ENCODE measurements at places on chromosomes 2 and 18. TPM values are rescaled to one million over a fixed set of nuclear protein-coding genes. Genes with fewer than 3 reads are reported as not detected.

DNA sequence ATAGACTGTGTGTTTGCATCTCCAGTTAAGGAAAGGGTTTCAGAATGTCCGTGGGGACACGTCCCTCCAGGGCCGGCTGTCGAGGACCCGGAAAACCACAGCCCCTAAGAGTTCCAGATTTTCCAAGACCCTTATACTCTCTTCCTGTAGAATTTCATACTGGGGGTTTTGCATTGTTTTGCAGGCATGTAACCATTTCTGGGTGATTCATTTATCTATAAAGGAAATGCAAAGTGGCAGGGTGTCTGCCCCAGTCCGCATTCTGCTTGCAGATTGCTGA lies 8.5 kb downstream of the SP9 start:
- no peak for DNase-seq

DNA sequence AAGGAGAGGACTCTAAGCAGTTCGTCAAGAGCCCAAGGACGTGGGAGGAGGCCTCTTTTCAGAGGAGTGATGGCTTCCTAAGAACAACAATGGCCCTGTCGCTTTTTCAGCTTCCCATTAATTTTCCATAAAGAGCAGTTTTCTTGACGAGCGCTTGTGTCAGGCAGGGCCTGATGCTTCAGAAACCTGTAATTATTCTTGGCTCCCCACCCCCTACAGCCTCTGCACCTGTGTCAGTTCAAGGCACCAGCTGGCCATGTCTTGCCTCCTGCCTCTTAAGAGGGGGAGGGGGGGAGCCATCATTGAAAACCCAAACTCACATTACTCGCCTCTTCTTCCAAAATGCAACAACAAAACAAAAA lies 32.3 kb downstream of the KLF7 start:
- DNase-seq, result no peak

DNA sequence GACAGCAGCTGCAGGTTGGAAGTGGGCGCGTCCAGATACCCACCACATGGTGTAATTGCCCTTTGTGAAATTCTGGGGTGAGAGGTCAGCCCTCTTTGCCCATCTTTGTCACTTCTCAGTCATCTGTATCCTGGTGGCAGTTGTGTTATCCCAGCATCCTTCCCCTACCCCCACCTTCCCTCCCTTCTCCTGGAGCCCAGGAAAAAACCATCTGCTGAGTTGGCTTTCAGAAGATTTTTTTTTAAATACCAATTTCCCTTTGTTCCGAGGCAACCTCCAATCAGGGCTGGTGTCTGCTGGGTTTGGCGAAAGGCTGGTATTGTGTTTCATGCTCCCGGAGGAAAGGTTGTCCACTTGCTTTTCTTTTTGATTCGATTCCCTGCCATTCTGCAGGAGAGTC lies 35.2 kb downstream of the SETBP1 start:
- no peak for DNase-seq

GRCh38 chr18:635171-635570 lies 22.3 kb upstream of the TYMS start:
- DNase-seq, result no peak

GRCh38 chr18:74516271-74517235 lies 17.7 kb upstream of the CNDP1 start:
- DNase-seq, result no peak

GRCh38 chr2:23323917-23324680 lies 60.9 kb upstream of the KLHL29 start:
- no peak for DNase-seq

GRCh38 chr18:76392349-76392748 lies 102.7 kb downstream of the ZNF516 start:
- DNase-seq, result no peak

Gene STEAP3
- not detected for total RNA-seq

DNA sequence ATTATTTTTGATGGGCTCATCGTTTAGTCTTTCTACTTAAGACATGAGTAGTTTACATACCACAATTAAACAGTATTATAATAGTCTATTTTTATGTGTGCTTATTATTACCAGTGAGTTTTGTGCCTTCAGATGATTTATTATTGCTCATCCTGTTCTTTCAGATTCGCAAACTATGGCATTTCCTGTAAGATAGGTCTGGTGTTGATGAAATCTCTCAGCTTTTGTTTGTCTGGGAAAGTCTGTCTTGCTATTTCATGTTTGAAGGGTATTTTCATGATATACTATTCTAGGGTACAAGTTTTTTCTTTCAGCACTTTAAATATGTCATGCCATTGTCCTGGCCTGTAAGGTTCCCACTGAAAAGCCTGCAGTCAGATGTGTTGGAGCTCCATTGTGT lies 101.3 kb downstream of the DNAH7 start:
- no peak for DNase-seq

DNA sequence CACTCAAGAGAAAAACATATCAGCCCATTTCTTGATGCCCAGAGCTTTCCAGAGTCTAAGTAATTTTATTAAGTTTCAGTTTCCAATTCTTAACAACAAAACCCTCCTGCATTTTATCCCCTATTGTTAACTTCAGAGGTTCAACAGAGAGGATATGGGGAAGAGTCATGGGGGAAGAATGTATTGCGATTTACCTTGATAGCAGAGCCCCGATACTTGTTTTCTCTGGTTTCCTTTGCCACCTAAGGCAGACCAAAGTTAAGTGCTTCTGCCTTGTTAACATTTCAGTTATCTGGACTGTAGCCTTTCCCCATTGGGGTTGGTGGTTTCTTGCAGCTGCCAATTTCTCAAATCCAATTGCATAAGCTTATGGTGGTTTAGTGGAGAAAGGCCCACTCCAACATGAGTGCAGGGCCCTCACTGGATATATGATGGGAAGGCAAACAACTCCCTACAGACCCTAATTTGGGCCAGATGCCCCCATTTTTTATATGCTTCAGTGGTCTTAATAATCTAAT lies 82.0 kb upstream of the ITGB6 start:
- DNase-seq, result no peak

DNA sequence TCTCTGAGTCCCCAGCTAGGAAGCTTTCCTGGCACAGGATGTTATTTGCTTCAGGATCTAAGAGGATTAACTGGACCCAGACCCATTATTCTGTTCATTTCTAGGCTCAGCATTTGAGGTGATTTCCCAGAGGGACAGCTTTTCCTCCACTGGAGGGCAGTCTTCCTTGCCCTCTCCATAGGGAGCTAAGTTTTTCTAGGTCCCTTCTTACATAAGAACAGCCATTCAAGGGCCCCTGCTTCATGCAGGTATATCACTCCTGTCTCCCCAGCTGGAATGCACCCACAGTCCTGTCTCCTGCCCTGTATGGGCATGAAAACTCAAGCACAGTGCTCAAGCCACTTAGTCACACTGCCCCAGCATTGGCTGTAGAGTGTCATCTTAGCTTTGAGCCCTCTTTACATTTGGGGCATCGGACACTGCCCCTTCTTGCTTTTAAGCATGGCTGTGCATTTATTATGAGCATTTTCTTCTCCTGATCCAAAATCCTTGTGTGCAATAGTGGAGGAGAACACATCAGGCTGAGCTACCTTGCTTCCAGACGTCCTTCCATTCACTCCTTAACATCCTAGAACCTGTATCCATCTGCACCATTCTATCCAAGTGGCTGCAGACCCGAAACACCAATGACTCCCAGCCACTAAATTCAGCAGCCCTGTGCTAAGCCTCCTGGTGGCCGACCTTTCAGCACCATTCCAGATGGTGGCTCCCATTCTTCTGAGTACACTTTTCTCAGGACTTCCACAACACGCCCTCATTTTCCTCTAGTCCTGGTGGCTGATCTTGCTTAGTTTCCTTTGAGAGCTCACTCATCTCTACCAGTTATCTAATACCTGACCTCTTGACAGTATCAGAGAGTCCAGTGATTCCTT lies 80.0 kb downstream of the COPS8 start:
- no peak for DNase-seq

DNA sequence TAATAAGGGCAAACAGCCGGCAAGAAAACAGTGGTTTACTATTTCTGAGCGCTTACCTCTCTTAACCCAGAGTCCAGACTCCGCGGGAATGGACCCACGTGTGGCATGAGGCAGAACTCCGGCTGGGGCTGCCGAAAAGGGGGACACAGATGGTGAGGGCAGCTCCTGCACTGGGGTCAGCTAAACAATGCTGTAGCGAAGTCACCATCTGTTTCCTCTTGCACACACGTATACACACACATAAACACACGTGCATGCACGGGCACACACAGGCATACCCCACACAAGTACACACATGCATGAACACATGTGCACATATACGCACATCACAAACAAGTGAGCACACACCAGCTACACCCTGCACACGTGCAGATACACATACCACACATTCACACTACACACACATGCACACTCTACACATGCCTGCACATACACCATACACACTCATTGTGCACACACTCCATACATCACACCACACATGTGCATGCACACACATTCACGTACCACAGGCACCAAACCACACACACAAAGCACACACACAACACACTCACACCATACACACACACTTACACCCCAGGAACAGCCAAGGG lies 105.9 kb upstream of the ID2 start:
- DNase-seq, result no peak

DNA sequence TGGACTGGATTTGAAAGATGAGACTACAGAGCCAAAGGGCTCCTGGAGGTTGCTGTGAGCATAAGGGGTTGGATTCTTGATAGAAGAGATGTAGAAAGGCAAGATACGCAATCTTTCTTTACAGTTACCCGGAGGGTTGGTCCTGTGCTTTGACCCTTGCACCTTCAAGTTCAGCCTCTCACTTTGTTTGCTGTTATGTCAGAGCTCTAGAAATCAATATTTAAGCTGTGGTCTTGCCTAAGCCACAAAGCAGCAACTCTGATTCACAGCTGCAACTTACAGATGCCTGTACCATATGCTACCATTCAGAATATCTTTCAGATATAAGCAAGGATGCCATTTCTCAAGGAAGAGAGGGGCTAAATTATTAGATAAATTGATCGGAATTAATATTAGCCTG lies 943.1 kb upstream of the LRRTM1 start:
- no peak for DNase-seq

Gene GALNT5
- not detected for total RNA-seq

Gene CLEC4F
- not detected for total RNA-seq

DNA sequence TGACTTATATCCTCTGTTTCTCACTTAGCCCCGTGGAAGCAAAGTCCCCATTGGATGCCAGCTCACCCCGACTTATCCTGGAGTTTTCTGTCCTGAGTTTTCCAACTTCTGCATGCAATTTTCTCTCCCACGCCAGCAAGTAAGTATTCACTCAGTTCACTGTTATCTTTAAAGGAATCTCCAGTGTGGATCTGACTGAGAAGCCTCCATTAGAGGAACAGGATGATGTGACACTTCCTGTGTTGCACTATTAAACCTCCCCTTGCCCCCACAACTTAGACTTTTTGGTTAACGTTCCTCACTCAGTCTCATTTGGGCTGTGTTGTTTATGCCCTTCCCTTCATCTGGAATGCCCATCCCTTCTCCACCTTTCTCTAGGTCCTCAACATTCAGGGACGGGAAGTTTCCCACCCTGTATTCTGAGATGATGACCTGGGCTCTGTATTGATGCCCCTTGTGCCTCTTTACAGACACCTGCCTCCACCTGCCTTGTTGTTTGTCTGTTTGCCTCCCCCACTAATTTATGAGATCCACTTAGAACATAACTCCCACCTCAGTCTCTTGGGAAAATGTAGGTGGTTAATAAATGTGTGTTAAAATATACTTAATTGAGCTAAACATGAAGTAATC lies 536.1 kb upstream of the RAB6C start:
- no peak for DNase-seq

Gene NEURL3
- total RNA-seq, result 0.17 TPM

- no peak for DNase-seq
These were observed 26.0 kb upstream of the GALR1 start for GRCh38 chr18:77223653-77224052.

Gene CD207
- not detected for total RNA-seq

GRCh38 chr2:179518830-179519229 lies 254.2 kb upstream of the SESTD1 start:
- no peak for DNase-seq

- no peak for DNase-seq
These were observed 169.0 kb upstream of the HAAO start for GRCh38 chr2:42961385-42961811.

Gene MROH2A
- total RNA-seq, result not detected

DNA sequence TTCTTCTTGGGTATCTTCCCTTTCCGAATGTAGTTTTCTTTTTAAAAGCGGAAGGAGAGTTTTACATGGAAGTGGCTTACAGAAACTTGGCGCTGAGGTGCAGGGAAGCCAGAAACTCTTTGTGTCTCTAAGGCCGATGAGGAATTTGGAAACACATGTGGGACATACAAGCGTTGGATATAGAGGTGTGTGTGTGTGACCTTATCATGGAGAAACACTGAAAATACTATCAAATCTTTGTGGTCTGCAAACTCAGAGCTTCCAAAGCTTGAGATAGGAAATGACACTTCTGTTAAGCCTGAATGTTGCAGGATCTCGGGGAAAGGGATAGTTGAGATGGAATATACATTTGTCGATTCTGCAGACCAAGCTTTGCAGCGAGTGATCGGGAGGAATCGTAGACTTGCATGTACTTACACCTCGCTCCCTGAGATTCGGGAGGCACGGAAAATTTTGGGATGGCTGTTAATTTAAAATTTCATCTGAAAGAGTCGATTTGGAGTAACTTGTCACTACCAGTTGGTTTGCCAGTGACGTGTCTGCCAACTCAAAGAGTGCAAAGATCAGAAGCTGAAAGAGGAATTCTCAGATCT lies 1.0 kb downstream of the NAB1 start:
- DNase-seq, result no peak

Gene SCN7A
- not detected for total RNA-seq
